ENCODE measurements at places on chromosomes 2 and 18.

DNA sequence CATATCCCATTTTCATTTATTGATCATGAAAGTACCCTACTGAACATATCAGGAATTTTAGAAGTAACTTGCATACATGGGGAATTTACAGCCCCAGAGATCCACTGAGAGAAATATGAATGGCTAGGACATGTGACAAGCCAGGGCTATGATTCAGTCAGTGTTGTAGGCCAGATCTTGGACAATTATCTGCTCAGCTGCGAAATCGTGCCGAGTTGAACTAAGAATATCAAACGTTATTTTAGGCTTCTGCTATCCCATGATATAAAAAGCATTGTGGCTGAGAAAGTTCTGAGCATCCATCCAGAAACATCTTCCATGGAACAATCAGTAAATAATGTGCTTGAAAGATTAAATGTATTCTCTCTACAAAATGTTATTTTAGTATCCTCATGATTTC lies 85.7 kb upstream of the UNC80 start:
- H3K4me1 ChIP-seq = no peaks in the 10 kb centered on the region
- H3K27me3 ChIP-seq = no peaks in the 10 kb centered on the region
- no peaks in the 10 kb centered on the region for H3K36me3 ChIP-seq
- H3K27ac ChIP-seq = no peak overlapping the region

- H3K27me3 ChIP-seq = no peaks in the 10 kb centered on the region
- DNase-seq = no peak
- no peak overlapping the region for H3K27ac ChIP-seq
- peaks cover 27% of the 10 kb centered on the region for H3K4me1 ChIP-seq
- H3K4me3 ChIP-seq = no peak overlapping the region
- peaks cover 16% of the 10 kb centered on the region for H3K36me3 ChIP-seq
These were observed 12.5 kb upstream of the CHAC2 start for GRCh38 chr2:53755121-53755520.

GRCh38 chr2:168583710-168584521 lies 127.8 kb downstream of the CERS6 start:
- H3K27ac ChIP-seq = peak overlapping the region; percentile 20
- H3K36me3 ChIP-seq = peaks cover 9% of the 10 kb centered on the region
- no peaks in the 10 kb centered on the region for H3K27me3 ChIP-seq
- DNase-seq = no peak
- H3K4me1 ChIP-seq = peaks cover 55% of the 10 kb centered on the region

GRCh38 chr2:103809941-103810441 lies 1043.9 kb upstream of the POU3F3 start:
- no peak overlapping the region for H3K4me3 ChIP-seq
- H3K4me1 ChIP-seq = no peaks in the 10 kb centered on the region
- no peak for DNase-seq
- no peaks in the 10 kb centered on the region for H3K36me3 ChIP-seq

- H3K4me1 ChIP-seq = peaks cover 11% of the 10 kb centered on the region
- no peak overlapping the region for H3K4me3 ChIP-seq
- no peak overlapping the region for H3K27ac ChIP-seq
- H3K36me3 ChIP-seq = peaks cover 51% of the 10 kb centered on the region
- no peaks in the 10 kb centered on the region for H3K27me3 ChIP-seq
These were observed 7.7 kb downstream of the MDH1 start for GRCh38 chr2:63596401-63596883.

DNA sequence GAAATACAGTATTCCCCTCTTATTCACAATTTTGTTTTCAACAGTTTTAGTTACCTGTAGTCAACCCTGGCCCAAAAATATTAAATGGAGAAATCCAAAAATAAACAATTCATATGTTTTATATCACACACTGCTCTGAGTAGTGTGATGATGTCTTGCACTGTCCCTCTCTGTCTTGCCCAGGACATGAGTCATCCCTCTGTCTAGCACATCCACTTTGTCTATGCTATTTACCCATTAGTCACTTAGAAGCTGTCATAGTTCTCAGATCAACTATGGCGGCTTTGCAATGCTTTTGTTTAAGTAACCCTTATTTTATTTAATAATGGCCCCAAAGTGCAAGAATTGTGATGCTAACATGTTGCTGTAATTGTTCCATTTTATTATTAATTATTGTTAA lies 380.6 kb upstream of the REG3G start:
- H3K36me3 ChIP-seq = no peaks in the 10 kb centered on the region
- DNase-seq = no peak
- no peaks in the 10 kb centered on the region for H3K27me3 ChIP-seq
- H3K4me3 ChIP-seq = no peak overlapping the region
- H3K4me1 ChIP-seq = no peaks in the 10 kb centered on the region

- H3K27ac ChIP-seq = peak overlapping the region; percentile 92
- H3K4me3 ChIP-seq = peak overlapping the region; percentile 85
- H3K4me1 ChIP-seq = peaks cover 36% of the 10 kb centered on the region
- no peak for DNase-seq
- no peaks in the 10 kb centered on the region for H3K27me3 ChIP-seq
These were observed 633 bp downstream of the KIAA1328 start for GRCh38 chr18:36829362-36830157.

DNA sequence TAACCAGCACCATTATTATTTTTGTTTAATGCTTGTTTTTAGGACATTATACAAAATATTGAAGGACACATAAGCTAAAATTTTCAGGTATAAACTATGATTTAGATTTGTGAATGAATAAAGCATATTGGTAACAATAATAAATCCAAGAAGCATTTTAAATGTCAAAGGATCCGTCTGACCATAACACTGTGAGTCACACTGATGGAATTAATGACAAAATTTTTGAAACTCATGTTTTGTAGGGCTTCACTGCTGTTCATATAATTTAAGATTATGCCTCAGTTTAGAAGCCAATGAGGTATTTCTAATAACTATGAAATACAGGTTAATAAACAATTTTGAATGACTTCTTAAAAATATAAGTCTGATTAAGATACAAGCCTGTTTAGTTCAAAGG lies 124.6 kb downstream of the TMEFF2 start:
- H3K4me1 ChIP-seq = peaks cover 13% of the 10 kb centered on the region
- H3K4me3 ChIP-seq = no peak overlapping the region
- H3K27ac ChIP-seq = no peak overlapping the region
- no peak for DNase-seq

DNA sequence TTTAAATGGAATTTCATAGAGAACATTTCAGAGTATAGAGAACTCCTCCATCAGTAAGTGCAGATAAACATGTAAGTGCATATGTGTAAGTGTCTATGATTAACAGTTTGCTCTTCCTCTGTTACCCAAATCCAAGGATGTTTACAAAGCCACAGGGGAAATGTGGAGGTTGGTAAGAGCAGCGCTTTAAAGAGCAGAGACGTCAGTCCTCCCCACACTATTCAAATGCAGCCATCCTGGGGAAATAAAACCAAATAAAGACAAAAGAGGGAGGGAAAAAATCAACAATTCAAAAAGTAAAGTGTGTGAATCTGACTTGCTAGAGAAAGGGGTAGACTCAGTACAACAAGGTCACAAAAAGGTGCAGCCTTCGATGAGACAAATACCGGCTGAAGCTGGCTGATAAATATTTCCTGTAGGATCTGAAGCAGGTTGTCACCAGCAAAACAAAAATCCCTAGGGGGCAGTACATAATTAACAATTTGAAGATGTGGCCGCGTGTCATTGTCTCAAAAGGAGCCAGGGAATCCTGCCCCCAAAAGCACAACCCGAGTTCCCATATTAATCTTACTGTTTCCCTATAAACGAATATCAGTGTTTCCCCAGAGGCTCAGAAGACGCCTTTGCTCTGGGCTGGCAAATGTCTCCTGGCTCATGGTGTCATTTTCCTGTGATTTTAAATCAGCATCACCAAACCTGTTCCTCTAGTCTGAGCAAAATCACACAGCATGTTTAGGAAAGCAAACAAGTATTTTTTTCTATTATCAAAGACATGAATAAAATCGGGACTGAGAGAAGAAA lies 216.5 kb downstream of the CDCA7 start:
- DNase-seq = no peak
- peaks cover 2% of the 10 kb centered on the region for H3K27me3 ChIP-seq

DNA sequence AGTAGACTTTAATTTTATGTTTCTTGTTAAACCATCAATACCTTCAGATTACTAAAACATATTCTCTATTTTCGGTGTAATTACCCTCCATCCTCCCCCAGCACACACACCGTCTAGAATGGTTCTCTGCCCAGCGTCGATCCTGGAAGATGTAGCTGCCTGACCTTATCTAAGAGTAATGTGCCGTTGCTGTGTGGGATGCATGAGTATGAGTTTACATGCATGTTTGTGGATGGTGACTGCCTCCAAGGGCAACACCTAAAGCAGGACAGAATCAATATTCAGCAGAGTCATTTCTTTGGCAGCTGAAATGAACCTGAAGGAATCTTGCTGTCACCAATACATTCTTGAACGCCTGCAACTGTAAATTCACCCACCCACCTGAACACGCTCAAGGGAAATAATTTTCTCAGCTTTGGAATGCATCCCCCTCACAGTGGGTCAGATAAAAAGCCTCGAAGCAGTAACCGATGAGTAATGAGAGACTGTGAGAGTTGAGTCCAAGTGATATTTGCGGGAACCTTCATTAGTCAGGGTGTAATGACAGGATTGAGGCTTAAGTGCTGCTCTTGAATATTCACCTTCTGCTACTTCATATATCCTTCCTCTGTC lies 155.8 kb upstream of the RND3 start:
- H3K27ac ChIP-seq = no peak overlapping the region
- DNase-seq = no peak
- no peaks in the 10 kb centered on the region for H3K4me1 ChIP-seq

- peaks cover 3% of the 10 kb centered on the region for H3K27me3 ChIP-seq
- H3K36me3 ChIP-seq = no peaks in the 10 kb centered on the region
- H3K4me3 ChIP-seq = no peak overlapping the region
- no peak overlapping the region for H3K27ac ChIP-seq
These were observed 161.4 kb upstream of the SH3BP4 start for GRCh38 chr2:234790380-234790779.

GRCh38 chr2:6111781-6112261 lies 419.6 kb downstream of the SOX11 start:
- H3K27ac ChIP-seq = no peak overlapping the region
- H3K4me3 ChIP-seq = no peak overlapping the region
- no peak for DNase-seq
- H3K36me3 ChIP-seq = no peaks in the 10 kb centered on the region
- no peaks in the 10 kb centered on the region for H3K4me1 ChIP-seq

DNA sequence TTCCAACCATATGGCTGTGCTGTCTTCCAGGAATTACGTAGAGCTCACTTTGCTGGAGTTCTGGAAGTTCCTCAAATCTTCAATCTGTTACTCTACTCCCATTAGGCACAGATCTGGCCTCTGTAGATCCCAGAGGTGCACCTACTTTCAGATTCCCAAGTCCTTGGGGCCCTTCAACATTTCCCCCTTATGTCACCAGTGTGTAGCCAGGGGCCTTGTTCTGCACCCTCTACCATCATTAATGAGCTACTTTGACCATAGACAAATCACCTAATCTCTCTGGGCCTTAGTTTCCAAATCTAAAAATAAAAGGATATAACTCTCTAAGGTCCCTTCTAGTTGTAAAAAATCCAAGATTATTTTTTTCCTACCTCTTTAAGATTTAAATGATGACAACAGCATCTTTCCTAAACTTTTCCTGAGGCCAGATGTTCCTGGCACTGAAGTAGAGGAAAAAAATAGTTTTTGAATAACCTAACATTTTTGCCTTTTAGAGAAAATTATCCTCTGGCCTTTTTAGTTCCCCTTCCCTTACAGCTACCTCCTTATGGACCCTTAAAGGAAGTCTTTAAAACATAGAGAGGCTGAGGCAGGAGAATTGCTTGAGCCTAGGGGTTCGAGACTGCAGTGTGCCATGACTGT lies 31.0 kb upstream of the WIPF1 start:
- H3K27me3 ChIP-seq = no peaks in the 10 kb centered on the region
- H3K4me1 ChIP-seq = peaks cover 75% of the 10 kb centered on the region
- H3K36me3 ChIP-seq = peaks cover 81% of the 10 kb centered on the region

GRCh38 chr2:129766374-129766993 lies 213.0 kb upstream of the RAB6C start:
- H3K4me1 ChIP-seq = no peaks in the 10 kb centered on the region
- no peak overlapping the region for H3K4me3 ChIP-seq
- H3K27me3 ChIP-seq = no peaks in the 10 kb centered on the region
- H3K36me3 ChIP-seq = no peaks in the 10 kb centered on the region
- no peak overlapping the region for H3K27ac ChIP-seq

DNA sequence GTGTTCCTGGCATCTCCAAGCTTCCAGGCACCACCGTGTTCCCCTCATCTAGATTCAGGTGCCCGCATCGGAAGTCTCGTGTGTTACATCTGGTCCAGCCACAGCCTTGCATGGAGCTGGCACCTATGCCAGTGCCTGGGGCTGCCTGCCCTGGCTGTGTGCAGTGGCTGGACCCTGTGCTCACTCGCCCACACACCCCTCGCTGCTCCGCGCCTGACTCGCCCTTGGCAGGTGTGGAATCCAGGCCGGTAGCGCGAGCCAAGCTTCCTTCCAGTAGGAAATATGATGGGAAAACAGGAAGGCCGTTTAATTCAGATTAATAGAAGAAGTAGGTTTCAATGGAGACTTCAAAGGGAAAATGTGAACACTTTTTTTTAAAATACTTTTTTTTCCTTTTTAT lies 78.0 kb downstream of the PTPN4 start:
- H3K27ac ChIP-seq = no peak overlapping the region
- H3K4me3 ChIP-seq = no peak overlapping the region
- H3K27me3 ChIP-seq = no peaks in the 10 kb centered on the region
- no peak for DNase-seq

DNA sequence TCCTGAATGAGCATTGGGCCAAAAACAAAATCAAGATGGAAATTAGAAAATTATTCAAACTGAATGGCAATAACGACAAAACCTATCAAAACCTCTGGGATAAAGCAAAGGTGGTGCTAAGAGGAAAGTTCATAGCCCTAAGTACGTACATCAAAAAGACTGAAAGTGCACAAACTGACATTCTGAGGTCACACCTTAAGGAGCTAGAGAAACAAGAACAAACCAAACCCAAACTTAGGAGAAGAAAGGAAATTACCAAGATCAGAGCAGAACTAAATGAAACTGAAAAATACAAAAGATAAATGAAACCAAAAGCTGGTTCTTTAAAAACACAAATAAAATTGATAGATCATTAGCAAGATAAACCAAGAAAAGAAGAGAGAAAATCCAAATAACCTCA lies 1543.5 kb upstream of the ACVR2A start:
- no peak overlapping the region for H3K4me3 ChIP-seq
- no peaks in the 10 kb centered on the region for H3K36me3 ChIP-seq
- no peak overlapping the region for H3K27ac ChIP-seq
- H3K4me1 ChIP-seq = no peaks in the 10 kb centered on the region
- no peak for DNase-seq
- H3K27me3 ChIP-seq = no peaks in the 10 kb centered on the region

GRCh38 chr2:118773826-118774225 lies 73.6 kb downstream of the EN1 start:
- H3K27me3 ChIP-seq = peaks cover 64% of the 10 kb centered on the region
- H3K36me3 ChIP-seq = no peaks in the 10 kb centered on the region
- no peak for DNase-seq
- no peak overlapping the region for H3K4me3 ChIP-seq
- H3K27ac ChIP-seq = no peak overlapping the region
- peaks cover 5% of the 10 kb centered on the region for H3K4me1 ChIP-seq

All from activated naive CD8-positive, alpha-beta T cell treated with anti-CD3 and anti-CD28 coated beads, Interleukin-2, amount 50 U/mL, for 24 hours (primary cell).